Fibroblast of the aortic adventitia (primary cell): ENCODE measurements at places on chromosomes 5 and 9. TPM values are rescaled to one million over a fixed set of nuclear protein-coding genes. Genes with fewer than 3 reads are reported as not detected.

GRCh38 chr9:127467621-127468020, 16.3 kb downstream of the LRSAM1 start:
- no peak for DNase-seq

The DPP7 gene
- 69.5 and 72.3 TPM in 2 replicates for total RNA-seq

- DNase-seq: no peak
These were observed 541.0 kb downstream of the RAB3C start for GRCh38 chr5:59123595-59124561.

DNA sequence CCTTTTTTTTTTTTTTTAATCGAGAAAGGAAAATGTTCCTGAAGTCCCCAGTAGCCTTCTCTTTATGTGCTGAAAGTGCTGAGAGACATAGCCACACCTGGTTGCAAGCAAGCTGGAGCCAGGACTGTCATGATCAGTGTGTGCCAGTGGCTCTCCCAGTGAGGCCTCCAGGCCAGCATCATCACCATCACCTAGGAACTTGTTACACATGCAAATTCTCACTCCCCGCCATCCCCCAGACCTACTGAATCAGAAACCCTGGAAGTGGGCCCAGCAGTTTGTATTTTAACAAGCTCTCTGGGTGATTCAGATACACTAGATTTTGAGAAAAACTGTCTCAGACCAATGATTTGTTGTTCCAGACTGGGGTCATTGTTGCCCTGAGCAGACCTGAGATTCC, 181.9 kb upstream of the GLRA1 start:
- DNase-seq: no peak

The N4BP3 gene
- 0.18 and 0.65 TPM in 2 replicates for total RNA-seq

GRCh38 chr9:110208031-110208430, at the start of gene C9orf152:
TSS of gene C9orf152 (minus strand) at chr9:110208159. CDS start at chr9:110207579, 580 bp downstream.
- no peak for DNase-seq

DNA sequence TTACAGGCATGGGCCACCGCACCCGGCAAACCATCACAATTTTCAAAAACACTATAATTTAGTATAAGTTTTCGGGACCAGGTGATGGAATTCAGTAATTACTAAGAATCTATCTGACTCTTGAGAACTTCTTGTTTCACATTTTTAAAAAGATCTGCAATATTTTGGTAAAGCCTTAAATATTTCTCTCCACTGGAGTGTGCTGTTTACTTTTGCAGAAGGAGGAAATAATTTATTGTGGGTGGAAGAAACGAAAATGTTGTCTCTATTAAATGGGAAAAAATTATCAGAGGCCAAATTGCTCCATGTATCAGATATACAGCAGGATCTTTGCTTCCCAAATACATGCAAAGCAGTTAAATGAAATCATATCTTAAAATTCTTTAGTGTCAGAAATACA, 566.8 kb upstream of the CYLC2 start:
- no peak for DNase-seq
